ENCODE measurements at places on chromosomes 4 and X. TPM values are rescaled to one million over a fixed set of nuclear protein-coding genes. Genes with fewer than 3 reads are reported as not detected.

The HPGDS gene
- total RNA-seq, result not detected

The RPGR gene
- total RNA-seq, result 25.0 TPM

The EPHA5 gene
- 50.2 TPM for total RNA-seq

The NKX6-1 gene
- total RNA-seq, result 0.18 TPM

The CT45A5 gene
- total RNA-seq, result not detected

The LRRC66 gene
- total RNA-seq, result 0.81 TPM

The TAF7L gene
- 0.98 TPM for total RNA-seq

The PFKFB1 gene
- total RNA-seq, result 0.09 TPM

The ANKRD37 gene
- total RNA-seq, result 3.9 TPM

The RIPPLY1 gene
- total RNA-seq, result not detected

The RELL1 gene
- 21.3 TPM for total RNA-seq

The CDKL5 gene
- 3.7 TPM for total RNA-seq

Data from fibroblast of the aortic adventitia (primary cell).